Spinal cord (tissue), 10 donors: ENCODE measurements at places on chromosomes 7 and 10.

- DNase-seq: peak; percentile 85
Measured at GRCh38 chr10:20254078-20254477, 437.8 kb downstream of the PLXDC2 start.

- no peak for DNase-seq
Measured at GRCh38 chr7:74502216-74502891, 48.6 kb downstream of the GTF2IRD1 start.

GRCh38 chr10:97685395-97685958 lies 1.6 kb downstream of the AVPI1 start:
- DNase-seq: no peak

DNA sequence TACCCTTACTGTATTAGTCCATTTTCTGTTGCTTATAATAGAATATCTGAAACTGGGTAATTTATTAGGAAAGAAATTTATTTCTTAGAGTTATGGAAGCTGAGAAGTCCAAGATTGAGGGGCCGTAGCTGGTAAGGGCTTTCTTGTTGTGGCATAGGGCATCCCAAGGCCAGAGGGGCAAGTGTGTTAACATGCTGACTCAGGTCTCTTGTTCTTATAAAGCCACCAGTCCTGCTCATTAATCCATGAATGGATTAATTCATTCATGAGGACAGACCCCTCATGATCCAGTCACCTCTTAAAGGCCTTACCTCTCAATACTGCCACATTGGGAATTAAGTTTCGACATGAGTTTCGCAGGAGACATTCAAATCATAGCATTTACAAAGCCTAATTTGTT lies 2.4 kb downstream of the ARMC10 start:
- DNase-seq: no peak

DNA sequence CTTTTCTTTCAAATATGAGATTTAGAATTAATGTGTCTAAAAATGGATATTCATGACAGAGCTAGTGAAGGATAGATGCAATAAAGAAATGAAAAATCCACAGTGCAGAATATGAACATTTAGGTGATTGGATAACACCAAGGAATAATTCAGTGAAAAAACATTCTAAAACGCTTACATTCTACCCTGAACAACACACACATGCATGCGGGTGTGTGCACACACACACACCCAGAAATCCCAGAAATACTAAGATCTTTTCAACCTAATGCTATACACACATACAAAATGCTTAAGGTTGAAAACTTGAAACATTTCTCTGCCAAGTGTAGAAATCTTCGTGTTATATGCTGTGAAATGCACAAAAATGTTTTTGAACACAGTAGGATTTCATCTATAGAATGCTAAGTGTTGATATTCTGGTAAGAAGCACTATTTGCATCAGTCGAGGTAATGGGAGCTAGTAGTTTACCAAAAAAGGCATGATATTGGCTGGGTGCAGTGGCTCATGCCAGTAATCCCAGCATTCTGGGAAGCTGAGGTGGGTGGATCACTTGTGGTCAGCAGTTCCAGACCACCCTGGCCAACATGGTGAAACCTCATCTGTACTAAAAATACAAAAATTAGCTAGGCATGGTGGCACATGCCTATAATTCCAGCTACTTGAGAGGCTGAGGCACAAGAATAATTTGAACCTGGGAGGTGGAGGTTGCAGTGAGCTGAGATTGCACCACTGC lies 600.6 kb downstream of the PHTF2 start:
- DNase-seq: no peak

DNA sequence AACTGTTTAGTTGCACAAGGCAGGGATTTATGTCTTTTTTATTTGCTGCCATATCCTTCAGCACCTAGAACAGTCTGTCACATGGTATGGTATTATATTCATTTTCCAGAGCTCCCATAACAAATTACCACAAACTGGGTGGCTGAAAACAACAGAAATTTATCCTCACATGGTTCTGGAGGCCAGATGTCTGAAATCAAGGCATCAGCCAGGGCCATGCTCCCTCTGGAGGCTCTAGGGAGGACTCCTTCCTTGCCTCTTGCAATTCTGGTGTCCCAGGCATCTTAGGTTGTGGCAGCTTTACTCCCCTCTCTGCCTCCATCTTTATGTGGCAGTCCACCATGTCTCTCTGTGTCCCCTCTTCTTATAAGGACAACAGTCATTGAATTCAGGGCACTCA lies 43.1 kb downstream of the MET start:
- no peak for DNase-seq

DNA sequence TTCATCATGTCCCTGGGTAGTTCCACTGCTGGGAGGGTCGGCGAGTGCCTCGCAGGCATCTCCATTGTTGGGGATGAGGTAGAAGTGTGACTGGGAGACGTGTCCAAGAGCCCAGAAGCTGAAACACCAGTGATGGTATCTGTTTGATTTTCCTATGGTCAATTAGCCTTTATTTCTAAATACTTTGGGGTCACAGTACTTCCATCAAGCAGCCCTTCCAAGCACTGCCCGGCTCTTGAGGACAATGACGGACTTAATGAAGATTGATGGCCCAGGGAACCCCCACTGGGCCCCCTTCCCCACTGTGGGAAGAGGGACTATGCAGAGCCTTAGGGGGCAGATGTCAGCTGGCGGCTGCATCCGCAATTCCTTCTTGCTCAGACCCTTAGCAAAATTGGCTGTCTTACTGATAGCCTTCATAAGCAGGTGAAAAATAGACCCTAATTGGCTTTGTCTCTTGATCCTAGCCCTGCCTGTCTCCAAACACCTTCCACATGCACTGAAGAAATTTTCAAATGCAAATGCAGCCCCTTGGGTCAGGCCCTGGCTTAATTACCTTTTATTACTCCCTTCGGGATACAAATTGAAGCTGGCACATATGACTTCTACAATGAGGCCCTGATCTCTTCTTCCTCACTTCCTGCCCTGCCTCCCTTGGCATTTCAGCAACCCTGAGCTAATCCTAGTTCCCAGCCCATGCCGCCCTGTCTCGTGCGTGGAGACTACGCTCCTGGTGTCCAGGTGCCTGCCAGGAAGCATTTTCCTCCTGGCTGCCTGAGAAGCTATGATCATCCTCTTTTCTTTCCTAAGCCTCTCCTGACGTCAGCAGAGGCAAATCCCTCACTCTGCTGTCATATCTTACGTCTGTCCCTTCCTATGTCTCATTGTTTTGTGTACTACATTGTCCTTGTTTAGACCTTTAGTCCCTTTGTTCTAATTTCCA lies 124.5 kb upstream of the GDF10 start:
- DNase-seq: no peak

DNA sequence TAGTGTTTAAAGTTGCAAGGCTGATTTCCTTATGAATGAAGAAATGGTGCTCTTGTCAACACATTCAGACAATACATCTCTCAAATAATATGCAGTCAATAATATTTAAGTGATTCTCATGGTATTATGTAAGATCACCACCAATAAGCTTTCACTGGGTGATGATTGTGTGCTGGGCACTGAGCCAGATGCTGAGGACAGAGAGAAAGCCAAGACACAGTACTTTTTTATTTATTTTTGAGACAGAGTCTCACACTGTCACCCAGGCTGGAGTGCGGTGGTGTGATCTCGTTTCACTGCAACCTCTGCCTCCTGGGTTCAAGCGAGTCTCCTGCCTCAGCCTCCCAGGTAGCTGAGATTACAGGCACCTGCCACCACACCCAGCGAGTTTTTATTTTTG lies 130.6 kb upstream of the LSM8 start:
- DNase-seq: no peak

DNA sequence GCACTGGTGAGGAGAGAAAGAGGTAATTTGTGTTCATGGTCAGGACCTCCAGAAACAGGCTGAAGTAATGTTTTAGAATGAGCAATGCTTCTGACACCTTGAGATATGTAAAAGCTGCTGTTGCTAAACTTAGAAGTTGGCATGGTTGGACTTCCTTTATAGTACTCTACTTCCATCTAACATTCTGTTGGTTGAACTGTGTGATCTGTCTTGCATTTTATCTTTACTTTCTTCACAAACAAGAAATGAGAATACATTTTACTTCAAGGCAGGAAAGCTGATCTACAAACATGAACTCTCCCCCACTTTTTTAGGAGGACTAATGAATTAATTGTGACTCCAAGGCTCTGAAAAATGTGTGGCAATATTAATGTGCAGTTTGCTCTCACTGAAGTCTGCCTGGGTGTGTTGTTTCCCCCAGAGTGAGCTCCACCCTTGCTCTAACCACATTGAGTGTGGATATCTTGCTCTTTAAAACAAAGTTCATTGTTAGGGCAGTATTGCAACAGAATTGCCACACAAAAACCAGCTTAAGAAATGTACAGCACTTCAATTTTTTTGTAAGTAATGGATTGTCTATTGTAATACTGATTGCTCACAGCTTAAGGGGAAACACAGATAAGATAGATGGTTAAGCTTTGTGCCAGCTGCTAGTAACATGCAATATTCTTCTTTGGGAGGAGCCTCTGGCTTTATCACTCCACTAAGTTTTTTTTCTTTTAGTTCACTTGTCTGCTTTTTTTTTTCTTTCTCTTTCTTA lies 69.0 kb downstream of the ADD3 start:
- DNase-seq: peak; percentile 37
